ENCODE measurements at places on chromosomes 1 and 21. TPM values are rescaled to one million over a fixed set of nuclear protein-coding genes. Genes with fewer than 3 reads are reported as not detected.
A peak's percentile ranks its signal among the peaks of the same experiment; 100 is the strongest.

Gene GJA8
- not detected for total RNA-seq

Gene CSMD2
- not detected for total RNA-seq

Gene KRTAP13-2
- not detected for total RNA-seq

Gene ARPC5
- 130 TPM for total RNA-seq

Gene F13B
- total RNA-seq: 0.13 TPM

Gene PLA2G2D
- not detected for total RNA-seq

GRCh38 chr1:37475380-37476086, 1.2 kb downstream of the ZC3H12A start:
- ATAC-seq: no peak

DNA sequence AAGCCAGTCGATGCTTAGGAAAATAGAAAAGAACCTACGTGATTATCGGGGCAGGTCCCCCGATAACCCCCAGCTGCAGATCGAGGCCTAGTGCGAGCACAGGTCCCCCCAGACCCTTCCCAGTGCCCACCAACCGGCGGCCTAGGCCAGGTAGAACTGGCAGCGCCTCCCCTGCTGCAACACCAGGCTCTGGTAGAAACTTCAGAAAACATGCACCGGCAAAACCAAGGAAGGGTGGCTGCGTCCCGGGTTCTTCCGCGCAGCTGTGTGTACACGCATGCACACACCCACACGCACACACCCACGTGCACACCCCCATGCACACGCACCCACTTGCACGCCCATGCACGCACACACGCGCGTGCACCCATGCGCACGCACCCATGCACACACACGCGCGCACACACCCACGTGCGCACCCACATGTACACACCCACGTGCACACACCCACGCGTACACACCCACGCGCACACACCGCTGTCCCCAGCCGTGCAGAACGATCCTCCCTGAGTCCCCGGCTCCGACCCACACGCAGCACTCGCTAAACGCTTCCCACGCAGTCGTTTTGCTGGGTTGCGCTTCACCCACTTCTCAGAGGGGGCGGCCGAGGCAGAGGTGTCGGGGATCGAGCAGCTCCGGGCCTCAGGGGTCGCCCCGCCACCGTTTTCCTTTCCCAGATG, 5.2 kb downstream of the TSPEAR start:
- ATAC-seq: no peak

- ATAC-seq: no peak
Measured at GRCh38 chr1:2812939-2813653, 11.6 kb upstream of the TTC34 start.

DNA sequence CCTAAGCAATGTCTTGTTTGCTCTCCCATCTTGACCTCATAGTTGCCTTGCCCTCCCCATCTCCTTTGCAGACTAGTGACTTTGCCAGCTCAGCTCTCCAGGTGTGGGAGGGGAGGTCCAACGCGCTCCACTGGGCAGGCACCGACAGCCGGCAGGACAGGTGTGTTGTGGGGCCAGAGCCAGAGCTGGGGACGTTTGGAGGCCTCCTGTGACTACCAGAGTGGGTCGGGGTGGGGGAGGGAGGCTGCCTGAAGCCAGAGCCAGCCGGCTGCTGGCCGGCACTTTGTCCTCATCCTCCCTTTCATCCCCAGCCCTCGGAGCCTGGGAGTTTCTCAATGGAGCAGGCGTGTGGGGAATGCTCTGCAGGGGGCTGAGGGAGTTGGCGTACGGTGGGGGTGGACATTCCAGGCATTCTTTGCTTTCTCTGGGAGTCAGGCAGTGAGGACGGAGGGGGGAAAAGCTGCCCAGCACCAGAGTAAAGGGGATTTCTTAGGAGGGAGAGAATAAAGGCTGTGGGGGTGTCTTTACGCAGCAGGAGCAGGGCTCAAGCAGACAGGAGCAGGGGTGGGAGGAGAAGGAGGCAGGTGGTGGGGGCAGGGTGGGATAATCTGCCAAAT, 20.2 kb downstream of the NUAK2 start:
- ATAC-seq: no peak

DNA sequence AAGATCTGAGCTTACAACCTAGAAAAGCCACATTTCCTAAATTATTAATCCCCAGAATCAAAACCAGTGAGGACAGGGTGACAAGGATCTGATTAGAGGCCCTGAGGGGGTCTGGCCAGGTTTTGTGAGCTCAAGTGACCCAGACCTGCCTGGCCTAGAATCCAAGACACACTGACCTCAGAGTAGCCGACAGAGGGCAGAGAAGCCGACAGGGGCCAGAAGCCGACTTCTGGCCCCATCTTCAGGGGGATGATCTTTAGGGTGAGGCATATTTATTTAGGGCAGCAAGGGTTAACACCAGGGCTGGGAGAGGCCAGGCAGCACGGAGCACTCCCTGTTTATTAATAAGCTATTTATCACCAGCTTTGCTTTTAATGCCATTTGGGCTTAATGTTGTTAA, 45.3 kb downstream of the CASZ1 start:
- no peak for ATAC-seq

- ATAC-seq: no peak
Measured at GRCh38 chr1:205593532-205593931, 38.3 kb downstream of the ELK4 start.

GRCh38 chr1:207999274-207999915, 88.5 kb upstream of the CD34 start:
- ATAC-seq: no peak

GRCh38 chr21:40095477-40095876, 228.2 kb downstream of the PCP4 start:
- ATAC-seq: no peak

DNA sequence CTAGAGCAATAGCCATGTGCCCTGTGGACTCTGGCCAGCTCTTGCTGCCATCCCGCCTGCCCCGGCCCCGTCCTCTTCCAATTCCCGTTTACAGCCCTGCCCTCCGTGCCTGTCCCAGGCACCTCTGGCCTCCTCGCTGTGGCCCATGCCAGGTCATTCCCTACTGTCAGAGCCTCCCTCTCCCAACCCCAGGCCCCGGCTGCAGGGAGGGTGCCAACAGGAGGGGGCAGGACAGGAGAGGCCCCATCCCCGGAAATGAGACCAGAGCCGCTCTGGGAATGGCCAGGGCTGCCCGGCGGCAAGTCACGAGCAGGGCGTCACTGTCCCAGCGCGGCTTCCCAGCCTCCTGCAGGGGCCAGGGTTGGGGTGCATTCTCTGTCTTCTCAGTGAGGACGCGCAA, 23.5 kb upstream of the TSPEAR start:
- no peak for ATAC-seq

DNA sequence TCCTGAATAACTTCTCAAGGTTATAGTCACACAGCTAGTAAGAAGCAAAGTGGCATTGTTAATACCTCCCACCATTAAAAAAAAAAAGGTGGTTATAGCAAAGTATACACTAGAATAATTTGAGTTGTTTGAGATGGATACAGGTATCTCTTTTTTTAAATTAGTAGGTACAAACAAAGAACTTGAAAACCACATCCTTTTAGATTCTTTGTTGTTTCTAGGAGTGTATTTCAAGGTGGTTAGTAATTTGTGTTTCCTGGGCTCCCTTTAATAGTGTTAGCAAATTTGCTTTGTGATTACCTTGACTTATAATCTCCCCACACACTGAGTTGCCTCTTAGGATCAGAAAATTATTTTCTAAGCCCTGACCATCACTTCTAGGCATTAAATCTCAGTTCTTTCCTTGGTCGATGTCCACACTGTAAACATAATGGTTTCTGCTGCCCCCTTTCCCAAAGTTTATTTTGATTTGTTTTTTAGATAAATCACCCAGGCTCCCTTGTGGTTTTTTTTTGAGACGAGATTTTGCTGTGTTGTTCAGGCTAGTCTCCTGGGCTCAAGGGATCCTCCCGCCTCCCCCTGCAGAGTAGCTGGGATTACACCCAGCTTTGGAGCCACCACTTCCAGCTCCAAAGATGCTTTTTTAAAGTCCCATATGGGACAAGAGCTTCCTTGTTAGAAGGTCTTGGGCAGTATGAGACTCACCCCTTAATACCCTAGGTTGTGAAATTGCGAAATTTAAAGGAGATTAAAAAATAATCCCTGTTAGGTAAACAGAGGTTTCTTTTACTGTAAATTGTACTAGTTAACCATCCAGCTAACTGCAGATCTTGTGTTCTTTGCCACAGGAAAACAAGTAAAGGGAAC, 6.2 kb downstream of the AKIRIN1 start:
- ATAC-seq: peak; percentile 33

- no peak for ATAC-seq
Measured at GRCh38 chr1:244138399-244138798, 87.3 kb downstream of the ZBTB18 start.

GRCh38 chr1:62299426-62300200, 19.6 kb downstream of the KANK4 start:
- no peak for ATAC-seq

DNA sequence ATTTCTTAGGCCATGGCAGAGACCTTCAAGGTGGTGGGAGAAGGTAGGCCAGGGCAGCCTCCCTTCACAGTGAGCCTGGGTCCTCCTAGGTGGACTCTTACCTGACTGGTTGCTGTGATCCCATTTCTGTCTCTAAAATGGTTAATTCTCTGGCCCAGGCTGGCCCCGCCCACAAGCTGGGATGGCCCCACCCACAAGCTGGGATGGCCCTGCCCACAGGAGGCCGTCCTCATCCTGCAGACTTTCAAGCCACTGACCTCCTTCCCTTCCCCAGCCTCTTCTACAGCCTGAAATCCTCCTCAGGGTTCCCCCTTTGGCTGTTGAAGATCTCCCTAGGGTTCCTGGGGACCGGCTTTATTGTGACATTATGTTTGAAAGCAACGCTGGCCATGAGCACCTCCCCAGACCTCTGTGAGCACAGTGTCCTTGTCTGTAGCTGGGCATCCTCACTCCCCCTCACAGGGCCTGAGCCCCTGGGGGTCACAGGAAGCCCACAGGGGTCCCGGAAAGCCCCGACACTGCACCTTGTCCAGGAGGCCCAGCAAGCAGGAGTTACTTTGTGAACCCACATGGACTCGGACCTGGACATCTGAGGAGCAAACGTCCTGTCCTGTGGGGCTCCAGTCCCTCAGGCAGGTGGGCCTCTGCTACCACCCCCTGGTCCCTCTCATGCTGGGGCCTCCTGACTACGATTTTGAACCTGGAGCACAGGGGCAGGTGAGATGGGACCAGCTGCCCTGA, 621.7 kb downstream of the MATN1 start:
- no peak for ATAC-seq

DNA sequence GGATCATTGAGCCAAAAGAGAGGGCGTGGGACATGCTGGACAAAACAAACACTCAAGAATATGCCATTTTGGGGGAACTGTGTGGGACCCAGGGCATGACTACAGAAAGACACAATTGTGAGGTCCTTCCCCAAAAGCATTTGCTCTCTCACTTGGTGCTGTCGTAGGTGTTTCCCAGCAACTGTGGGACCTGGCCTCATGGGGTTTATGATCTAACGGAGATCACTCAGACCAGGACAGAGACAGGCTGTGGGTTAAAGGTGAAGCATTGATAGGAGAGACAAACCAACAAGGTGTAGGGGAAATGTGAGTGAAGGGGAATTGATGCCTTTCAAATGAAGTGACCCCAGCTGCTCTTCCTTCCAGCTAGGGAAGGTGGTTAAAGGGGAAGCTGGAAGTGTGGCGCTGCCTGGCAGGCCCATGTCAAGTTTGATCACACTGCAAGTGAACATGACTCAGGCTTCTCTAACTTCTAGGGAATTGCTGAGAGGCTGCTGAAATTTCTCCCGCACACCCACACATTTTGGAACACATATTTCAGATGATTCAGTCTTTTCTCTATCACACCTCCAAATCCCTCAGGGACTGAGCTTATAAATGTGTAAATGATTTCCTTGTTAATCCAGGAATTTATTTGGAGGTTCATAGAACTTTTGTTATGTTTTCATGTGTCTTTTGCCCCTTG, 30.2 kb downstream of the TRAF5 start:
- peak; percentile 34 for ATAC-seq

All from activated T-helper 17 cell treated with anti-CD3 and anti-CD28 coated beads, Interleukin-2, amount 50 U/mL, for 72 hours (primary cell).